ENCODE measurements at places on chromosomes 2 and 18. TPM values are rescaled to one million over a fixed set of nuclear protein-coding genes. Genes with fewer than 3 reads are reported as not detected.

NGEF gene
- polyA plus RNA-seq: 1.7 TPM

TEX51 gene
- 0.18 TPM for polyA plus RNA-seq

MARCHF4 gene
- polyA plus RNA-seq: 0.08 TPM

ANO7 gene
- 2.5 TPM for polyA plus RNA-seq

All from left kidney (tissue), 8 donors.